SJSA1 (cell line): ENCODE measurements at places on chromosomes 12 and 14.

GRCh38 chr14:27938392-27938791 is 828.2 kb upstream of the FOXG1 start:
- H3K27me3 ChIP-seq: no peaks in the 10 kb centered on the region
- H3K27ac ChIP-seq: no peak overlapping the region
- no peak for DNase-seq
- H3K4me1 ChIP-seq: no peaks in the 10 kb centered on the region

DNA sequence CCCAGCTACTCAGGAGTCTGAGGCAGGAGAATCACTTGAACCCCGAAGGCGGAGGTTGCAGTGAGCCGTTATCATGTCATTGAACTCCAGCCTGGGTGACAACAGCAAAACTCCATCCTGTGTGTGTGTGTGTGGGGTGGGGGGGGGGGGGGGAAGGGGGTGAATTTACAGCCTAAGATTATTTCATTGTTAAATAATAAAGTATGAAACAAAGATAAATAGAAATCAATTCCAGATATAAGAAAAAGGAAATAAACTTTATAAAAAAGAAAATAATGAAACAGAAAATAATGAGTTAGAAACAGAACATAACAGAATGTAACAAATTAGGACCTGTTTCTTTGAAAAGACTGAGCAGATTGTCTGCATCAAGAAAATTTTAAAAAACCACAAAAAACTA is 83.5 kb downstream of the INSM2 start:
- H3K4me3 ChIP-seq: no peak overlapping the region
- H3K36me3 ChIP-seq: no peaks in the 10 kb centered on the region; the same call in 1 of the 2 replicates
- no peak for DNase-seq
- no peaks in the 10 kb centered on the region for H3K27me3 ChIP-seq
- no peaks in the 10 kb centered on the region for H3K4me1 ChIP-seq

GRCh38 chr12:5505751-5506150 is 73.8 kb downstream of the NTF3 start:
- no peak for DNase-seq
- no peak overlapping the region for H3K4me3 ChIP-seq
- peaks cover 8% of the 10 kb centered on the region; the same call in 1 of the 2 replicates for H3K27me3 ChIP-seq

DNA sequence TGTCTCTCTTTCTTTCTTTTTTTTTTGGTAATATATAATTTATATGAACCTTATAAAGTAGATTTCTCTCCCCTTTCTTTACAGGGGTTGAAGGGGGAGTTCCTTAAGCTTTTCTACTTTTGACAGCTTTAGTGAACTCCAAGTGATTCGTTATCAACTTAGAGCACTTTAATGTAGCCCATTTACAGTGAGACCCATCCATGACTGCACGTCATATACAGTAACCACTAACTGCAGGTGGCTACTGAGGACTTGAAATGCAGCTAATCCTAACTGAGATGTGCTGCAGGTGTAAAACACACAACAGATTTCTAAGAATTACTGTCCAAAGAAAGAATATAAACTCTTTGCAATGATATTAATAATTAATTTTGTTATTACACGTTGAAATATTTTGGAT is 582 bp downstream of the LRRIQ1 start:
- no peaks in the 10 kb centered on the region for H3K36me3 ChIP-seq
- H3K4me3 ChIP-seq: no peak overlapping the region
- no peak for DNase-seq
- no peaks in the 10 kb centered on the region for H3K4me1 ChIP-seq
- no peaks in the 10 kb centered on the region for H3K27me3 ChIP-seq
- no peak overlapping the region for H3K27ac ChIP-seq

- no peaks in the 10 kb centered on the region for H3K27me3 ChIP-seq
- H3K4me1 ChIP-seq: peaks cover 18% of the 10 kb centered on the region
- H3K4me3 ChIP-seq: no peak overlapping the region
- no peak for DNase-seq
- H3K36me3 ChIP-seq: peaks cover 44% of the 10 kb centered on the region
Observed at GRCh38 chr12:103774977-103775560, 66.0 kb downstream of the NT5DC3 start.

DNA sequence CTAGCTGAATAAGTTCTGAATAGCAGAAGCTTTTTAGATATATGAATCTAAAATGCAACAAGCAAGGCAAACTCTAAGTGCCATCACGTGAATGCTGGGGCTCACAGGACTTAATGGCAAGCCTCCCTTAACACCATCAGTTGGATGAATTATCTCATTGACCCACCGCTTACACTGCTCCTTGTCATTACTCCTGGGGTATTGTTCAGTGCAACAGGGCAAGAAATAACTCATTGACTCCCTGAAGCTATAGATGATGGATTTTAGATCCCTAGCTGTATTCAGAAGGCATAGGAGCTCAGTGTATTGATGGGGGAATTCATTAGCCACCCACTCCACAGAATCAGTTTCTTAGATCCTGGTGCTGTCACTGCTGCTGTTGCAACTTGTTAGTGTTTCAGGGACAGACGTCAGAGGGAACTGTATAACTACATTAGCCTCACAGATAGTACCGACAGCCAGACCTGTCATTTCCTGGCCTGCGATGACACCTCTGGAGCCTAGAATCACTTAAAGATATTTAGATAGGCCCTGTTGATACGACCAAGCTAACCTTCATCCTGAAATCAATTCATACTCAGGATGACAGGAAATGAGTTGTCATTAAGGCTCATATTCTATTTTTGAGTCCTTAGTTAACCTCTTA is 735.3 kb downstream of the DIO2 start:
- no peaks in the 10 kb centered on the region for H3K27me3 ChIP-seq
- H3K36me3 ChIP-seq: no peaks in the 10 kb centered on the region
- H3K4me3 ChIP-seq: no peak overlapping the region
- H3K27ac ChIP-seq: no peak overlapping the region
- H3K4me1 ChIP-seq: no peaks in the 10 kb centered on the region

- H3K27me3 ChIP-seq: no peaks in the 10 kb centered on the region
- H3K4me1 ChIP-seq: peaks cover 16% of the 10 kb centered on the region
Observed at GRCh38 chr14:84482256-84483071, 1047.5 kb upstream of the FLRT2 start.

DNA sequence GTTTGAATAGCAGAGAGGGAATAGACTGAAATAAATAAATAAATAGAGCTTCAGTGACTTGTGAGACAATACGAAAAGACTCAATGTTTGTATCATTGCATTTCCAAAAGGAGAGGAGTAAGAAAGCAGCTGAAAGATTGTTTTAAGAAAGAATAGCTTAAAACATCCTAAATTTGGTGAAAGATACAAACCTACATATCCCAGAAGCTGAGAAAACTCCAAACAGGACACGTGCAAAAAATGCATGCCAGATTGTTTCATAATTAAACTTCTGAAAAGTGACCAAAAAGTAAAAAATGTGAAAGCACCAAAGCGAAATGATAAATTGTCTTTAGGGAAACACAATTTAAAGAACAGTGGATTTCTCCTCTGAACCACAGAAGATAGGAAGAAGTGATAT is 711.0 kb downstream of the AACS start:
- H3K4me1 ChIP-seq: no peaks in the 10 kb centered on the region
- H3K27ac ChIP-seq: no peak overlapping the region
- H3K36me3 ChIP-seq: no peaks in the 10 kb centered on the region
- H3K27me3 ChIP-seq: no peaks in the 10 kb centered on the region
- H3K4me3 ChIP-seq: no peak overlapping the region

GRCh38 chr14:82182646-82183045 is 649.0 kb upstream of the SEL1L start:
- no peak overlapping the region for H3K4me3 ChIP-seq
- no peaks in the 10 kb centered on the region for H3K36me3 ChIP-seq
- DNase-seq: no peak
- H3K27ac ChIP-seq: no peak overlapping the region
- H3K4me1 ChIP-seq: no peaks in the 10 kb centered on the region
- H3K27me3 ChIP-seq: no peaks in the 10 kb centered on the region

DNA sequence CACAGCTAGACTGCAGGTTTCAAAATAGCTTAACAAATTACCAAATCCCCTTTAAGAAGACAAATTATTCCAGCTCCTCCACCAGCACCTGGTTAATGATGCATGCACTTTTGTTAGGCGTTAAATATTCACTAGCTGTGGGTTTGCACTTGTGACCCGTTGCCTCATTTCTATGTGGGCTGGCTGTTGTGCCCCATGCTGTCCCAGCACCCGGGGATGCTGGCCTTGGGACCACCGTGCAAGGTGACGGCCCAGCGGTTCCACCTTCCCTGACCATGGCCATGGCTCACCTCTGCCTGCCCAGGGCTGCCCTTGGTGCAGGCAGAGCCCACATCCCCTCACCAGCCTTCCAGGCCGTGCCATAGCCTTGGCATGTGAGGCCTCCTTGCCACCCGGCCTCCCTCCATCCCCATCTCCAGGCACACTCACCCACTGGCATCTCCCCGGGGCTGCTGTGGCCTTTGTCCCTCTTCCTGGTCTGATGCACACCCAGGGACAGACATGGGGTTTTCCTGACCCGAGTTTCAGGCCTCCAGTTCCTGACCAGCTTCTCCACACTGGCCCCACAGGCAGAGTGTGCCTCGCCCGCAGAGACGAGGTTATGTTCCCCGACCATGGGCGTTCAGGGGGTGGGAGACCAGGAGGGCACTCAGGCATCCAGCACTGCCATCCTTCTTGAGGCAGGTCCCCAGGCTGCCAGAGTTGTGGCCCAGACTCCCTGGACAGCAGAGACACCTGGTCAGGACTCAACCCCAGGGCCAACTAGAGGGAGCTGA is 20.3 kb upstream of the C14orf180 start:
- DNase-seq: no peak
- H3K27ac ChIP-seq: no peak overlapping the region
- H3K27me3 ChIP-seq: peaks cover 15% of the 10 kb centered on the region
- H3K4me3 ChIP-seq: no peak overlapping the region
- no peaks in the 10 kb centered on the region for H3K36me3 ChIP-seq
- no peaks in the 10 kb centered on the region for H3K4me1 ChIP-seq

- no peaks in the 10 kb centered on the region for H3K4me1 ChIP-seq
- H3K27ac ChIP-seq: no peak overlapping the region
- H3K27me3 ChIP-seq: no peaks in the 10 kb centered on the region
- H3K4me3 ChIP-seq: no peak overlapping the region
- H3K36me3 ChIP-seq: no peaks in the 10 kb centered on the region
Observed at GRCh38 chr12:104570174-104570907, 113.6 kb downstream of the CHST11 start.

DNA sequence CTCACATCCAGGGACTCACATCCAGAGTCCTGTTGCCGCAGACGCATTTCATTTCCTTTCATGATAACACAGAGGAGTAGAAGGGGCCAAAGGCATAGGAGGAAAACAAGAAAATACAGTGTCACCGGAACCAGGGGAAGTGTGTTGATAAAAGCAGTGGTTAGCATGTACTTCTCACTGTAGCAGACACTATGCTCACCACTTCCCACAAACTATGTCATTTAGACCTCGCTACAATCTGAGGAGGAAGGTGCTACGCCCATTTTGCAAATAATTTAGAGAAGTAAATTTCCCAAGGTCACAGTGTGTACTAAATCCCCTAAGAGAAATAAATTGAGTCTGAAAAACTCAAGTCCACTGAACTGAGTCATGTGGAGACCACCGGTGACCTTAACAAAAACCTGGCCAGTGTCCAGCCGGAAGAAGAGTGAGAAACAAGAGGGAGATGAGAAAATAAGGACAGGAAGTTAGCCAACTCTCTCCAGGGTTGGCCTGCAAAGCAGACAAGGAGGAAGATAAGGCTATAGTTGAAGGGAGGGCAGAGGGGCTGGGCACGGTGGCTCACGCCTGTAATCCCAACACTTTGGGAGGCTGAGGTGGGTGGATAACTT is 25.8 kb upstream of the TMCC3 start:
- H3K27me3 ChIP-seq: no peaks in the 10 kb centered on the region
- no peaks in the 10 kb centered on the region for H3K36me3 ChIP-seq
- DNase-seq: no peak
- no peak overlapping the region for H3K27ac ChIP-seq
- H3K4me1 ChIP-seq: no peaks in the 10 kb centered on the region

DNA sequence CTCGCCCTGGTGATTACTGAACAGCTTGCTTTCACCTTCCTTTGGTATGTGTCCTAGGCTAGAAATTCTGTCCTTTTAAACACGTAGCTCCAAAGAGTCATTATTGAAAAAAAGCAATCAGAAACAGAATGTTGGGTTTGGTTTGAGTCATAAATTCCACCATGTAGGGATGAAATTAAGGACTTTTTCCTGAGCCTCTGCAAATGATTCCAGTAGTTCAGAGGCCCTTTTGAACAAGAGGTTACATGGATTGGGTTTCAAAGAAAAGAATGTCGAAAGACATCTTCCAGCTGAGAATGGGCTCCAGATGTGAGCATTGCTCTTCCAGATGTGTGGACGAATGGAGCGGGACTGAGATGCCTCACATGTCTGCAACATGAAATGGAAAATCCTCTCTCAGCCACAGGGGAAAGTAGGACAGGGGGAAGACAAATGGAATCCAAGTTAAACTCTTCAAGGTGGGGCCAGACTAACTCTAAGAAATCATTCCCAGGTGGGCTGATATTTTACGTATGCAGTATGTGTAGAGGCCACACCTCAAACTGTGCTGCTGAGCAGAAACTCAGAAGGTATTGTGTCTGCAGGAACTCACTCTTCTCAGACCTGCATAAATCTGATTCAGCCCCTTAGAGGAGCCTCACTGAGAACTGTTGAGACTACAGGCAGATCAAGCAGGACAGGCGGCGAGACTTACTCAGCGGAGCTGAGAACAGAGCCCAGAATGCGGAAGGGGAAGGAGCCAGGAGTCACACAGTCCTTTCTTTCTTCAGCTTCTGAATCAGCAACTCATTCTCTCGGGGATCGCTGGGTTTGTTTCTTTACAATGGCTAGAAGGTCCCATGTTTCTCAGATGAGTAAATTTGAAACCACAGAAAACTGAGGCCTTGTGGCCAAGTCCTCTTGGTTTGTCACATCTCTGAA is 23.3 kb upstream of the EMP1 start:
- H3K4me1 ChIP-seq: peaks cover 44% of the 10 kb centered on the region
- H3K27ac ChIP-seq: peak overlapping the region; percentile 74
- peak; percentile 89 for DNase-seq
- no peaks in the 10 kb centered on the region for H3K36me3 ChIP-seq
- no peak overlapping the region for H3K4me3 ChIP-seq

- no peak for DNase-seq
- no peaks in the 10 kb centered on the region for H3K27me3 ChIP-seq
- H3K36me3 ChIP-seq: peaks cover 85% of the 10 kb centered on the region
- no peak overlapping the region for H3K27ac ChIP-seq
- H3K4me1 ChIP-seq: no peaks in the 10 kb centered on the region
- no peak overlapping the region for H3K4me3 ChIP-seq
Observed at GRCh38 chr12:120181991-120182631, 12.4 kb downstream of the GCN1 start.
